ENCODE measurements at places on chromosomes 11 and 22.

- H3K4me1 ChIP-seq: no peaks in the 10 kb centered on the region
- H3K36me3 ChIP-seq: no peaks in the 10 kb centered on the region
- H3K27ac ChIP-seq: no peak overlapping the region
- peak; percentile 32 for DNase-seq
- H3K4me3 ChIP-seq: no peak overlapping the region
Observed at GRCh38 chr11:87878373-87878825, 296.8 kb downstream of the RAB38 start.

DNA sequence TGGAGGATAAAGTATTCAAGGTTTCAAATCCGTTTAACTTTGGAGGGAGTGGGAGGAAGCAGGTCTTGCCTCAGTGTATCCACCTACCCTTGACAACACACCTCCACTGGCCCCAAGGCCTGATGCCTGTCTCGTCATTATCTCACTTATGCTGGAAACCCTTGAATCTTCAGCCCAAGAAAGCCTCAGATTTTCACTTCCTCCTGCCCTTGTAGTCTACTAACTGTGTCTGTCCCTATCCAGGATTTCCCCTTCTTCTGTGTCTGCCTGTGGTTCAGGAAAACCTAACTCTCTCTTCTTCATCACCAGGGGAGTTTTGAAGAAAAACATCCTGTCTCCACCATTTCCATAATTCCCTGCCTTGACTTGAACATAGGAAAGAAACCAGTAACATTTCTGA is 56.1 kb downstream of the SYT9 start:
- H3K4me3 ChIP-seq: no peak overlapping the region
- H3K36me3 ChIP-seq: no peaks in the 10 kb centered on the region
- no peak for DNase-seq
- no peak overlapping the region for H3K27ac ChIP-seq

DNA sequence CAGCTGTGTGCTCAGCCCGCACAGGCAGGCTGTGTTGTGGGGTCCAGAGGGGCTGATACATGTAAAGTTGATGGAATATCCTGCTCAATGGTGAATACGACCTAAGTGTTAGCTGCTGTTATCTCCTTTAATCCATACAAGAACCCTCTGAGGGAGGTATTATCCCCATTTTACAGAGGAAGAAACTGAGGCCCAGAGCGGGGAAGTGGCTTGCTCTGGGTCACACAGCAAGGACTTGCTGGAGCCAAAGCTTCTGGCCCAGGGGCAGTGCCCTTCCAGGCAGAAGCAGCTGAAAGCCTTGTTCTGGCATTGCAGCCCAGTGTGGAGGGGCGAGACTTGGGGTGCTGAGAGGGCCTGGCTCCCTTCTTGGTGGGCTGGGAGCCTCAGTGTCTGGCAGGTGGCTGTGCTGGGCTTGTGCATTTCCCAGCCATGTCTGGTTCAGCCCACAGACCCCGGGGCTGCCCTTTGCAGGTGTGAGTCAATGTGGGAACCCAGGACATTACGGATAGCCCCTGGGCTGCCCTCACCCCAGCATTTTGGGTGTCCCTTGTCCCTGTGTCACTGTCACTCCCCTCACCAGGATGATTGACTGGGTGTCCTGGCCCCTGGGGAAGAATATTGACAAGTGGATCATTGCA is 10.4 kb downstream of the USP35 start:
- H3K4me1 ChIP-seq: peaks cover 15% of the 10 kb centered on the region
- H3K36me3 ChIP-seq: no peaks in the 10 kb centered on the region
- H3K27me3 ChIP-seq: no peaks in the 10 kb centered on the region
- H3K4me3 ChIP-seq: no peak overlapping the region

GRCh38 chr22:46841522-46841921 is 79.1 kb downstream of the TBC1D22A start:
- no peak overlapping the region for H3K27ac ChIP-seq
- H3K4me3 ChIP-seq: no peak overlapping the region
- H3K36me3 ChIP-seq: no peaks in the 10 kb centered on the region
- no peaks in the 10 kb centered on the region for H3K27me3 ChIP-seq

- DNase-seq: peak; percentile 95
- no peaks in the 10 kb centered on the region for H3K27me3 ChIP-seq
- H3K36me3 ChIP-seq: no peaks in the 10 kb centered on the region
- H3K4me3 ChIP-seq: peak overlapping the region; percentile 74
Observed at GRCh38 chr11:86244063-86244521, 461 bp upstream of the EED start.

GRCh38 chr11:74676596-74676995 is 54.6 kb downstream of the CHRDL2 start:
- no peaks in the 10 kb centered on the region for H3K4me1 ChIP-seq
- no peaks in the 10 kb centered on the region for H3K27me3 ChIP-seq
- no peak overlapping the region for H3K4me3 ChIP-seq

GRCh38 chr11:72244060-72244360 is at the start of gene PHOX2A:
Gene PHOX2A, minus strand, starts transcription at chr11:72244176. Its CDS starts 172 bp downstream, at chr11:72244004.
- no peaks in the 10 kb centered on the region for H3K27me3 ChIP-seq
- H3K4me3 ChIP-seq: no peak within 1 kb of the TSS
- H3K4me1 ChIP-seq: peaks cover 16% of the 10 kb centered on the region
- H3K27ac ChIP-seq: no peak within 1 kb of the TSS
- no peaks in the 10 kb centered on the region for H3K36me3 ChIP-seq
